T-helper 17 cell (primary cell): ENCODE measurements at places on chromosomes 11 and 22.

GRCh38 chr11:114604179-114604813, 8.7 kb upstream of the NXPE4 start:
- no peak for DNase-seq

DNA sequence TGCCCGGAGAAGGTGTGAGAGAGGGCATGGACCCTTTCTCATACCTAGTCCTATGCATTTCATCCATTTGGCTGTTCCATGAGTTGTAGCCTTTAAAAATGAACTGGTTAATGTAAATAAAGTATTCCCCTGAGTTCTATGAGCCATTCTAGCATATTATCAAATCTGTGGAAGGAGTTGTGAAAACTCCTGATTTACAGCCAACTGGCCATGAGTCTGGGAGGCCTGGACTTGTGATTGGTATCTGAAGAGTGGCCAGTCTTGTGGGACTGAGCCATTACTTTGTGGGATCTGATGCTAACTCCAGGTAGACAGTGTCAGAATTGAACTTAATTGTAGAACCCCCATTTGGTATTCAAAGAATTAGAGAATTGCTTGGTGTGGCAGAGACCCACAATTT, 48.4 kb downstream of the FAM118A start:
- no peak for DNase-seq

- no peak for DNase-seq
Measured at GRCh38 chr11:28833169-28833568, 725.0 kb downstream of the METTL15 start.

GRCh38 chr11:106986673-106987072, 31.6 kb downstream of the GUCY1A2 start:
- no peak for DNase-seq

DNA sequence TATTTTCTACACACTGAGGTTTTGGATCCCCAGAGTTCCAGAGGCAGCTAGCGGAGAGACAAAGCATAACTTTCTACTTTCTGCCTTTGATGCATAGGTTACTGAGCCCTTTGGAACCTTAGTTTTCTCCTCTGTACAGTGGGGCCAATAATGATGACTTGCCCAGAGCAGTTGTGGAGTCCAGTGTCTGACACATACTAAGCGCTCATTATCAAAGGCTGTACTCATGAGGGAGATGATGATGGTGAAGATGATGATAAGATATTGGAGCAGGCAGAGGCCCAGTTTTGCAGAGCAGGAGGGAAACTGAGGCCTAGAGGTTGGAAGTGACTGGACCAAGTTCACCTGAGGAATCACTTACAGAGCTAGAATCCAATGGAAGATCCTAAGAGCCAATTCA, 458.0 kb downstream of the MIAT start:
- no peak for DNase-seq

GRCh38 chr11:75328426-75329277, 22.8 kb downstream of the ARRB1 start:
- DNase-seq, result no peak

DNA sequence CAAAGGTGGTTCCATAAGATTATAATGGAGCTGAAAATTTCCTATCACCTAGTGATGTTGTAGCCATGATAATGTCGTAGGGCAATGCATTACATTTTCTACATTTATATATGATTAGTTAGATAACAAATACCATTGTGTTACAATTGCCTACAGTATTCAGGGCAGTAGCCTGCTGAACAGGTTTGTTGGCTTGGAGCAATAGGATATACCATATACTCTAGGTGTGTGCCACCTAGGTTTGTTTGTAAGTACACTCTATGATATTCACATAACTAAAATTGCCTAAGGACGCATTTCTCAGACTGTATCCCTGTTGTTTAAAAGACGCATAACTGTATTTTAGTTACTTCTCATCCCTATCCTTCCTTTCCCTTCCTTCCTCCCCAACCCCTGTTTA, 13.6 kb downstream of the PLEKHB1 start:
- DNase-seq, result no peak

GRCh38 chr11:64007160-64007628, 21.0 kb downstream of the OTUB1 start:
- no peak for DNase-seq

- DNase-seq, result no peak
Measured at GRCh38 chr22:48492366-48493320, 1335.0 kb downstream of the BRD1 start.

GRCh38 chr22:17303840-17304779, 65.2 kb upstream of the CECR2 start:
- peak; percentile 46 for DNase-seq

DNA sequence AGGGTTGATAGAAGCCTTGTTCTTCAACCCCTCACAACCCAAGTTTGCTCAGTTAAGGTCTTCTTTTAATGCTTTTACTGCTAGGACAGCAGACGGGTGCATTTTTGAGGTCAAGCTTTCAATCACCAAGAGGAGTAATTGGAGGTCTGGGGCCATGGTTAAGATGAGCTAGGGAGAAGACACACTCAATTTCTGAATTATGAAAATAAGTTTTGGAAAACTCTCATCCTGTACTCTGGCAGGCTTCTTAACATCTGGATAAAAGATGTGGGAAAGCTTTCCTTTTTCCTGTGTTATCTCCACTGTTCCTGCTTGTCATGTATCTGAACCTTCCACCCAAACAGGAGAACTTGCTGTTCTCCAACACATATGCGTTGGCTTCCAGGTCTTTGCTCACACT, 9.7 kb downstream of the ABTB2 start:
- DNase-seq, result no peak

DNA sequence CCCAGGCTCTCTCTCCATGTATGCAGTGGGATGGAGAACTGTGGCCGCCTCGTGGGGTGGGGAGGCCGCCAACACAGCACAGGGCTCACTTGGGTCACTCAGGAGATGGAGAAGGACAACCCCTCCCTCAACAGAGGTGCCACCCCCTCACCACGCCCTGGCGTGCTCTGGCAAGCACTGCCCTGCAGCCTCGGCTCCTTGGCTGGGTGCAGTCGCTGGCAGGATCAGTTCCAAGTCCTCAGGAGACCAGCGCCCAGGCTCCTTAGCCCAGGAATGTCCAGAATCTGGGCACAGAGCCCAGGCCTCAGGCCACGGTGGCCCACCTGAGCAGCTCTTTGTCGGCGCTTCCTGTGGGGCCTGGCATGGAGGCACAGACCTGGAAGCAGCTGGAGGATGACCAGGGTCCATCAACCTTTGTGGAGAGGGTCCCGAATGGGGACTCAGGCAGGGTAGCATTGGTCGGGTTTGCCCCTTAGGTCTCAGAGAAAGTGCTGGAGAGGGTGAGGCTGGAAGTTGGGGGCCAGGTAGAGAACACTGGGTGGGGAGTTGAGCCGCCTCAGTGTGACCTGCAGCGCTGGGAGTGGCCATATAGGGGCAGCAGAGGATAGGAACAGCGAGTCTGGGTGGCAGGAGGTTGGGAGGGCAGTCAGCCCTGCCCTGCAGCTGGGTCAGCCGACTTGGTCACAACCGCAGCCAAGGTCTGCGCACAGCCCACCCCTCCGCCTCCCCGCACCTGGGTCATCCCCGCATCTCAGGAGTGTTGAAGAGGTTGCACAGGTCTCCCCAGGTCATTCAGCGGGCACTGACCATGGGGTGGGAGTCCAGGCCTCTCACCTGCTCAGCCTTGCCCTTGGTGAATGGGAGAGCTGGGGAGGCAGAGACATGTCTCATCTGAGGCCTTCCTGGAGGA, 8.2 kb downstream of the SUSD2 start:
- no peak for DNase-seq

GRCh38 chr11:94557992-94558391, 9.2 kb upstream of the PIWIL4 start:
- no peak for DNase-seq

GRCh38 chr11:36453678-36454077, 56.4 kb downstream of the TRAF6 start:
- DNase-seq, result no peak

DNA sequence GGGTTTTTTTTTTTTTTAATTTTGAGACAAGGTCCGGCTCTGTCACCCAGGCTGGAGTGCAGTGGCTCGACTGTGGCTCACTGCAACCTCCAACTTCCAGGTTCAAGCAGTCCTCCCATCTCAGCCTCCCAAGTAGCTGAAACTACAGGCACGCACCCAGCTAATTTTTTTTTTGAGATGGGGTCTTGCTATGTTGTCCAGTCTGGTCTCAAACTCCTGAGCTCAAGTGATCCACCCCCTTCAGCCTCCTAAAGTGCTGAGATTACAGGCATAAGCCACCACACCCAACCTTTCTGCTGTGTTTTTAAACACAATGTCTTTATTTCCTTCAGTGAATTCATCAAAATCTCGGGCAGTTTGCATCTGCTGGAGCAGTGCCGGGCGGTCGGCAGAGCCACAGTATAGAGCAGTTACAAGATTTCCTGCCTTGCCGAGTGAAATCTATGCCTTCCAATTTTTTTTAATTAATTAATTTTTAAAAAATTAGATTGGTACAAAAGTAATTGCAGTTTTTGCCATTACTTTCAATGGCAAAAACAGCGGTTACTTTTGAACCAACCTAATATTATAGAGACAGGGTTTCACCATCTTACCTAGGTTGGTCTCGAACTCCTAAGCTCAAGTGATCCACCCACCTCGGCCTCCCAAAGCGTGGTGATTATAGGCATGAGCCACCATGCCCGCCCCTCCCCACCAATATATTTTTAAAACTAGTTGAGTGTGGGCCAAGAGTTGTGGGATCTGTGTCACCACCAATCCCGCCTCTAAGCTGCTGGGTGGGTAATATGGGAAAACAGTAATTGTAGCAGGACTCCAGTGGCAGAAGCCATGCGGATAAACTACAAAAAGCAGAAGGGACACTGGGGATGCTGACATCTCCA, 2.7 kb upstream of the ACY3 start:
- no peak for DNase-seq

DNA sequence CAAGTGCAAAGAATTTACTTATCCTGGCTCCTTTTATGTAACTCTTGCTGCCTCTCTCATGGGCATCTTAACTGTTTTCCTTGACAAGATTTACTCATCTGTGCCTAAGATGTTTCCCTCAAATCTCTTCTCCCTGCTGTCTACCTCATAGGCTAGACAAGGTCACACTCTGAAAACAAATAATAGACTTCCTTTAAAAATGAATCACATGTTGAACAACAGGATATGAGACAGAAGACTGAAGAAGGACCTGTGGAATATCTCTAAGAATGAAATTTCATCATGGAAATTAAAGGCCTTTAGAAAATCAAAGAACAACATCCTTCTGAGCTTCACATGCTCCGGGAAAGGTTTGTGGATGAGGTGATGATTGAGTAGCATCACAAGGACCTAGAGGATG, 6.0 kb upstream of the SCGB2A2 start:
- DNase-seq, result no peak
